Left kidney (tissue), 8 donors: ENCODE measurements at places on chromosomes 2 and 18.
A peak's percentile ranks its signal among the peaks of the same experiment; 100 is the strongest.

DNA sequence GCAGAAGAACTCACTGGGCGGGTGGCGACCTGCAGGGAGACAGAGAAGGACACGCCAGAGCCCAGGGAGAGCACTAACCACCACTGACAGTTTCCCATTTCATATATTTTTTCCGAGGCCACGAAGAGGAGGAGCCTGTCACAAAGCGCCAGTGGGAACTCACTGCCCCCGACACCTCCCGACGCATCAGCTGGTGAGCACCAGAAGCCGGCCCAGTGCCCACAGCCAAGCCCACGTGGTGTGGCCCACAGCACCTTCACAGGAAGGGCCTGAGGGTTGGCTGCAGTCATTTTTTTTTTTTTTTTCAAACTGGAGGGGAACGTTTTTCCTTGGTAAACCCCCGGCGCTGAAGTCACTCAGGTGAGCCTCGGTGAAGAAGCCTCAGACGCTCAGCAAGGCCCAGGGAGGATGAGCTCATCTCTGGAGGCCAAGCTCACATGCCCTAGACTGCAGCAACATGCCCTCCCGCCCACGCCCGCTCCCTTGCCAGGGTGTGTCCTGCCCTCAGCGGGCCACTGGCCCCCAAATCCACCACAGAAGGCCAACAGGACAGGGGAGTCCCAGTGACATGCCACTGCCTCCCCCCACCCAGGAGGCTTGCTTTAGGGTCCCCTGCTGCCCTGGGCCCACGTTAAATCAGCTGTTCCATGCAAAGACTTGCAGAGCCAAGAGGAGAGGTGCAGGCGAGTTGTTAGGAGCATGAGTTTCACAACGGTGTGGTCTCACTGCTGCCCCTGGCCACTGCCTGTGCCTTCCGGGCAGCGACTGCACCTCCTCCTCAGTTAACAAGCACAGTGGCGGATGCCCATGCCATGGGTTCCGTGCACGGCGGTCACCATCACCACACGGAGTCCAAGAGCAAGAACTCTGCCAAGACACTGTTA, 68.1 kb downstream of the PARD6G start:
- DNase-seq: no peak

GRCh38 chr18:79945118-79946042, 6.1 kb downstream of the SLC66A2 start:
- DNase-seq: no peak

GRCh38 chr2:18975506-18976167, 382.8 kb downstream of the OSR1 start:
- DNase-seq: no peak

DNA sequence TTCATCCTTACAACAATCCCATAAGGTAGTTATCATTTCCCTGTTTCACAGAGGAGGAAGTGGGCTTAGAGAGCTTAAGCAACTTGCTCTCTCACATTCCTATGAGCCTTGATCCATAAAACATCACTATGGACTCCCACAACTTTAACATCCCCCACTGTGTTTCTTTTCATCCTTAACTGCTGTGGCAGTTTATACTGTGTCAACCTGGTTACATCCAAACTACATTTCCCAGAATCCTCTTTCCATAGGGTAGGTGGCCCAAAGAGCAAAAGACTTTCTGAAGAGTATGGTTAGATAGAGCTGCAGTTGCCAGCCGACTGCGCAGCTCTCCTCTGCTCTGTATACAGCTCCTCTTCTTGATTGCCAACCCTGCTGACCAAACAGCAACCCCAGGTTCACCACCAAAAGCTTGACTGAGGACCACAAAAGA, 22.5 kb downstream of the MAP3K2 start:
- DNase-seq: peak; percentile 20

DNA sequence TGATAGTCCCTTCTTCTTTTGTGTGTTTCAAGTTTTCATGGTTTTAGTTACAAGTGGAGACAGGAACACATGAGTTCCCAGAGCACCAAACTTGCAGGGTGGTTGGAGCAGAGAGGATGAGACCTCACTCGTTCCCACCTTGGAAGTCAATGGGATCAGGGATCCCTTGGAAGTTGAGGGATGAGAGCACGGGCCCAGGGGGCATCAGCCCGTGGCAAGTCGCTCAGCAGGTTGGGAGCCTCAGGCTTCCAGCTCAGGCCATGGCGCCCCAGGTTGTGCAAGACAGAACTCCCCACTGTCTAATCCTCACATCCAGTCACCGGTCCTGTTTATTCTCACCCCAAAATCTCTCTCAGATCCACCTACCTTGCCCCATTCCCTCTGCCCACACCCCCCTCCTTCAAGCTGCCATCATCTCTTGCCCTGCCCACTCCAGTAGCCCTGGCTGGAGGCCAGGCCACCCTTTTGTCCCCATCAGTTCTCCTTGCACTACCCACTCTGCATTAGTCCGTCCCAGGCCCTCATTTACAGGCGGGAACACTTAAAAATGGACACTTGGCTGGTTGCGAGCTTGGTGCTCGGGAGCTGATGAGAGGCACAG, 37.6 kb upstream of the FOSL2 start:
- DNase-seq: no peak

- DNase-seq: no peak
Observed at GRCh38 chr2:126059379-126059778, 596.6 kb upstream of the GYPC start.

DNA sequence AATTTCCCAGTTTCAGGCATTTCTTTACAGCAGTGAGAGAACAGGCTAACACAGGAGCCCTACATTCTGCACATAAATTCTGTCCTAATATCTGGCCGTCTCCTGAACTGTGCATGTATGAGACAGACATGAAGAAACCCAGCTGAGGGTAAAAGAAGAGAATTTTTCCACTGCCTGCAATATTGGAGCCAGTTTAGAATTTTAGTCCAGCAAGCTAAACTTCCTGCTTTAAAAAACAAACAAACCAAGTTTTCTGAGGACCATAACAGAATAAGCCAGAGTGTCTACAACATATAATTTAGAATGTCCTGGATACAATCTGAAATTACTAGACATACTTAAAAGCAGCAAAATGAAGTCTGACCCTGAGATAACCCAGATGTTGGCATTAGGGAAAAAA, 215.1 kb upstream of the KLHL29 start:
- DNase-seq: peak; percentile 13

- peak; percentile 53 for DNase-seq
Observed at GRCh38 chr18:26863122-26863879, 2.2 kb downstream of the AQP4 start.

GRCh38 chr18:52670896-52671295, 330.9 kb downstream of the DCC start:
- peak; percentile 25 for DNase-seq

- DNase-seq: no peak
Observed at GRCh38 chr18:26772691-26773090, 92.8 kb downstream of the AQP4 start.

DNA sequence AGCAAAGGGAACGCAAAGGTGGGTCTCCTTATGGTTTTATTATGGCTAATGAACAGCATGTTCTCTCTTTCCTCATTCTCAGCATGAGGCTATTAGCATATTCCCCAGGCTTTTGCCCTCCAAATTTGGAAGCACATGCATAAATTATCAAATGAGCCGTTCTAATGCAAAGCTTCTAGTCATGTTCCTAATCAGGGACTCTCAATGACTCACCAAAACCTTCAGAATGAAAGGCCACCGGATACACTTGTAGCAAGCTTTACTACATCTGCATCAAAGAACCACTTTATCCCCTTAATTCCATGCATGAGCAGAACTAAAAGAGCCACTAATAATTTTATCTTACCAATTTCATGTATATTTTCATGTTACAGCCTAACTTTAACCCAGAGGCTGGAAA, 310.5 kb downstream of the LRATD1 start:
- no peak for DNase-seq

- no peak for DNase-seq
Observed at GRCh38 chr2:132984731-132985130, 314.7 kb upstream of the LYPD1 start.

GRCh38 chr2:24307961-24308360, 52.4 kb downstream of the ITSN2 start:
- no peak for DNase-seq

GRCh38 chr2:203692031-203692710, 14.3 kb upstream of the CD28 start:
- DNase-seq: peak; percentile 42

- DNase-seq: no peak
Observed at GRCh38 chr2:189841019-189841418, 56.8 kb downstream of the PMS1 start.

- DNase-seq: no peak
Observed at GRCh38 chr2:175571078-175571653, 389.7 kb upstream of the ATP5MC3 start.

DNA sequence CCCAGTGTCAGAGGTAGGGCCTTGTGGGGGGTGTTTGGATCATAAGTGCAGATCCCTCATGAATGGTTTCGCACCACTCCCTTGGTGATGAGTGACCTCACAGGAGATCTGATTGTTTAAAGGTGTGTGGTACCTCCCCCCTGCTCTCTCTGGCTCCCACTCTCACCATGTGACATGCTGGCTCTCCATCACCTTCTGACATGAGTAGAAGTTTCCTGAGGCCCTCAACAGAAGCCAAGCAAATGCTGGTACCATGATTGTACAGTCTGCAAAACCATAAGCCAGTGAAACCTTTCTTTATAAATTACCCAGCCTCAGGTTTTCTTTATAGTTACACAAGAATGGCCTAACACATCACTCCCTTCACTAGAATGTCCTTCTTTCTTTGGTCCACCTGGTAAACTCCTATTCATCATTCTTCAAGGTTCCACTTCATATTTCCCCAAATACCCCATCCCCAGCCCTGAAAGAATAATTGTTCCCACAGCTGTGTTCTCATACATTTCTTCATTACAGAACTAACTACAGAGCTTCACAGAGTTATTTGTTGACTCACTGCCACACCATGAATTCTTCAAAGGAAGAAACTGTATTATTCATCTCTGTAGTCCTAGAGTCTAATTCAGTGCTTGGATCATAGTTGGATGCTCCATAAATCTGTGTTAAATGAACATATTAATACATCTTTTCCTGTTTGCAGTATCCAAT, 81.2 kb upstream of the STK17B start:
- no peak for DNase-seq

- no peak for DNase-seq
Observed at GRCh38 chr18:8894823-8895222, 189.5 kb downstream of the MTCL1 start.

GRCh38 chr2:238669046-238669445, 178.8 kb upstream of the TWIST2 start:
- no peak for DNase-seq

DNA sequence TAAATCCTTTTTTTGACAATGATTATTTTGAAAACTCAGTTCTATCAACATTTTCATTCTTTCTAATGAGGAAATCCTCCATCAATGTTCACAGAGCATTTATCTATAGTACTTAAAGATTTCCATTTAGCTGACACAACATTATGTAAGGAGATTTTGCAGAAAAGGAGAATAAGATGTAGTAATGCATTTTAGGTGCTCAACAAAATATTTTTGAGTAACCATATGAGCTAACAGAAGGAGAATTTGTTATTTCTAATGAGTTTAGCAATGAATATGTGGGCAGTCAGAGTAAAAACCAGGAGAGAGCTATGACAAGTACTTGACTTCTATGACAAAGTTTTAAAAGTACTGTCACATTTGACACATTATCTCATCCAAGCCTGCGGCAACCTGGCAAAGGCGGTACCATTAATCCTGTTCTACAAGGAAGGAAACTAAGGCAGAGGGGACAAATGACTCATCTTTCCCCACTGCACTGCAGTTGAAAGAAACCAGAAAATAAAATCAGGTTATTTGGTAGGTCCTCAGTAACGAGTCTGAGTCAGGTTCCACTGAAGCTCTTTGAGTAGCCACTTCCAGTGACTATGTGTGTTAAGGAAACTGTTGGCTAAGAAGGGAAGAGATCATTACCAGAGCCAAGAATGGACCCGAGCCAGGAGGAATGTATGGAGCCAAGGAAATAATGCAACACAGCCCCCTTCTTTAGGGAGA, 134.1 kb upstream of the ITGB6 start:
- no peak for DNase-seq

GRCh38 chr18:58309610-58310239, 265.7 kb downstream of the NEDD4L start:
- DNase-seq: no peak

GRCh38 chr2:175792881-175793280, 209.2 kb downstream of the LNPK start:
- no peak for DNase-seq

- DNase-seq: no peak
Observed at GRCh38 chr18:26637324-26637723, 89.0 kb upstream of the KCTD1 start.

DNA sequence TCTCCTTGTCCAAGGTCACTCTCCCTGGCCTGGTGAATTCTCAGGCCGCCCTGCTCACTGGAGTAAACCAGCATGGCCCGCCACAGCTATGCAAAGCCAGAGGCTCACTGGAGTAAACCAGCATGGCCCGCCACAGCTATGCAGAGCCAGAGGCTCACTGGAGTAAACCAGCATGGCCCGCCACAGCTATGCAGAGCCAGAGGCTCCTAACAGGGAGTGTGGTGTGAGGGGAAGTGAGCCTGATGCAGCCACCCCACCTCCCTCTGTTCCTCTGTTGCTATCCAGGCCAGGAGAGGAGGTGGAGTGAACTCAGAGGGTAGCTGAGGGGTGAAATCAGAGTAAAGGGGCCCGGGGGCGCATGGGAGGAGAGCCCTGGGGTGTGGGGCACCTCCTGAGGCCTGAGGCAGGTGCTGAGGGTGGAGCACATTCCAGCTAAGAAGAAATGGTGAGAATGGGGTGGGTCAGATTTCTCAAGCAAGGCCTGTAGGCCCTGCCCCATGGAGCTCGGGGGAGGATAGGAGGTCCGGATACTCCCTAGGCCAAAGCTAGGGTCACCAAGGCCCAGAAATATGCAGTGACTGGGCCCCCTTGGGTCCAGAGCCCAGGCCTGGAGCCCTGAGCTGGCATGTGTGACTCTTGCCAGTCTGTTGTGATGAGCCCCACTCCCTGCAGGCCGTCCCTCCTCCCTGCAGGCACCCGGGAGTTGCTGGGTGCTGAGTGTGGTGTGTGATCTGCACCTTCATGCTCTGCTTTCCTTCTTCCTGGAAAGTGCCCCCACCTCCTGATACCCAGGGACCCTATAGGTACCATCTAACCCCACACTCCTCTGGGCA, 1.5 kb downstream of the ATP6V1B1 start:
- DNase-seq: no peak

GRCh38 chr2:182503886-182504285, 77.0 kb upstream of the PDE1A start:
- DNase-seq: no peak

GRCh38 chr2:58594175-58594574, 353.1 kb upstream of the FANCL start:
- no peak for DNase-seq

- DNase-seq: no peak
Observed at GRCh38 chr18:43879415-43879814, 602.1 kb upstream of the SYT4 start.
